Activated naive CD4-positive, alpha-beta T cell (primary cell): ENCODE measurements at places on chromosomes 11 and 22.

DNA sequence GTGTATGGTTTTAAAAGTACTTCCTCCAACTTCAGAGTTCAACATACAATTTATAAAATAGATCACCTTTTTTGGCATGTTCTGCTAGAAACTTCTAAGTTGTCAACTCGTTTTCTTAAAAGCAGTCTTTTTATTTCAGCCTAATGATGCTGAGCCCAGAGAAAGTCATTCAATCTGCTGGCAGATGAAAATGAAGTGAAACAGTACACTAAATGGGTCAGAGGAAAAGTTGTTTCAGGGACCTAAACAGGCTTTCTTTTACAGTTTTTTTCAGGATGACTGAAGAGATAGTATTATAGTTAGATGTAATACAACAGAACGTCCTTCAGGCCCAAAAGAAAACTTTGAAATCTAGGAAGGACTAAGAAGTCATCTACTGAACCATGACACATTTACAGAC, 842.7 kb upstream of the CCDC90B start:
- DNase-seq, result no peak

DNA sequence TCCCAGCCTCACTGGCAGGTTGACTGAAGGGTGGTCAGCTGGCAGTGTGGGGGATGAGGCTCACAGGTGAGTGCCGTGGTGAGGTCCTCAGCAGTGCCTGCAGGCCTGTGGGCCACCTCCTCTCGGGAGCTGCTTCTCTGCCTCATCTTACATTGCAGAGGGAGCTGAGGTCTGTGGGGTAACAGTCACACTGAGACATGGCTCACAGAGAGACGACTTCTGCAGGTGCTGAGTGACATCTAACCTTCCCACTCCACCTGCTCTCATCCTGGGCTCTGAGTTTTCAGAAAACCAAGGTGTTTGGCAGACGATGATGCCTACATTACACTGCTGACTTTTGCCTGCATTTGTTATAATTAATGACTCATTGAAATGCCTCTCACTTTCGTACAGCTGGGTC, 8.8 kb upstream of the SLC5A1 start:
- DNase-seq, result no peak

DNA sequence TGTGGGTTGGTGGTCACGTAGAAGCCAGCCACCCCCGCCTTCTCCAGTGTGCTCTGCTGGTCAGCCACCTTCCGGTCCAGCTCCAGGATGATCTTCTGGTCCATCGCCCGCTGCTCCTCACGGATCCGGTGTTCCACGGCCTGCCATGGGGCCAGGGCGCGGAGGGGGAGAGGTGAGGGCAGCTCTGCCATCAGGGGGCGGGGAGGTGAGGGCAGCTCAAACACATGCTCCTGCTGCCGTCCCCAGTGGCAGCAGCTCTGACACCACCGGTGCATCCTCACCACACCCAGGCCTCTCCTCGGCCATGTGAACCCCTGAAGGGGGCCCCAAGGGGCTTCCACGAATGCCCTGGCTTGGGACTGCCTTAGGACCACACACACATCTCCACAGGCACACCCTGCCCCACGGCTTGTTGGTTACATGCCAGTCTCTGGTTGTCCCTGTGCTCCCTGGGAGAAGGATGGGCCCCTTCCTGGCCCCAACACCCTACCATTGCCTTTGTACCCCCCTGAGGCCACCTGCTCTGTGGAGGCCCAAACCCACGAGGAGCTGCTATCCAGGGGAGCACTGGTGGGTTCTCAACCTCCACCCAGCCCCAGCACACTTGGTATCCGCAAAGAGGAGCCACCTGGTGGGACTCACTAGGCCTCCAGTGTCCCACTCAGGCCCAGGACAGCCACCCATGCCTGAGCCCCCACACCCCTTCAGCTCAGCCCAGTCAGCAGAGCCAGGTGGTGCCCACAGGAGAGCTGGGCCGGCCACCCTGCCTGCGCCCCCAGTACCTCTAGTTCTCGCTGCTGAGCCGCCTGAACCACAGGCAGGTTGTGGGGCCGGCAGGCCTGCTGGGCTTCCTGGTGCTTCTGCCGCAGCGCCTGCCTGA, 4.3 kb downstream of the DGCR6L start:
- no peak for DNase-seq

DNA sequence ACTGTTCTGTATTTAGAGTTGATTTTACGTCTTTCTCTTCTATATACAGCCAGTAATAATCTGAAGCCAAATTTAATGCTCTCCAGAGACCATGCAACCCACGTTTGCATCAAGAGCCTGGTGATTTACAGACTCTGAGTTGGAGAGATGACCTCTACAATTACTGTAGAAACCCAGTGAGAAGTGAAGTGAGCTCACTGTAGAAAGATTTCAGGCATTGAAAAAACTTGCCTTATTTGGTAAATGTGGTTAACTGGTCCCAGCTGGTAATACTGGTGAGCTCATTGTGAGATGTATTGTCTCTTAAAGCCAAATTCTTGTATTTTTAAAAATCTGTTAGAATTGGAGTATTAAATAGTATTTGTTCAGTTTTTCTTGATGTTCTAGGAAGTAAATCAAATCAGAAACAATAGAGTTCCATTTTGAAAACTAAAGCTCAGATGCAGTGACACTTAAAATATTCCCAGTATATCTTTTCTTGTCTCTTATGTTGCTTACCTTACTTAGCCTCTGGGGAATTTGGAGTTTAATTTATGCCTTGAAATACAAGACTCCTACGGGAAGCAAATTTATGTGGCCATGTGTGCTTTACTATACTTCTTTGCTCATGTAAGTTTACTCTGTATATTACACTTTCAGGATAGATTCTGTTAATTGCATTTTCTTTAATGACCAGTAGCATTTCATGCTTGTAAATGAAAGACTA, 189.9 kb downstream of the ARHGAP42 start:
- no peak for DNase-seq

- no peak for DNase-seq
These were observed 130.6 kb downstream of the ST3GAL4 start for GRCh38 chr11:126485986-126486635.

GRCh38 chr22:50606165-50606945, 5.8 kb downstream of the MAPK8IP2 start:
- no peak for DNase-seq

- DNase-seq, result no peak
These were observed 11.1 kb downstream of the APOL5 start for GRCh38 chr22:35728639-35729308.

GRCh38 chr11:23569547-23569946, 709.3 kb upstream of the CCDC179 start:
- no peak for DNase-seq

- no peak for DNase-seq
These were observed 28.9 kb downstream of the CD6 start for GRCh38 chr11:61000426-61000825.

- DNase-seq, result no peak
These were observed 133.8 kb downstream of the BRD1 start for GRCh38 chr22:49693848-49694247.

- no peak for DNase-seq
These were observed 2.6 kb upstream of the SLC22A24 start for GRCh38 chr11:63146581-63146980.

DNA sequence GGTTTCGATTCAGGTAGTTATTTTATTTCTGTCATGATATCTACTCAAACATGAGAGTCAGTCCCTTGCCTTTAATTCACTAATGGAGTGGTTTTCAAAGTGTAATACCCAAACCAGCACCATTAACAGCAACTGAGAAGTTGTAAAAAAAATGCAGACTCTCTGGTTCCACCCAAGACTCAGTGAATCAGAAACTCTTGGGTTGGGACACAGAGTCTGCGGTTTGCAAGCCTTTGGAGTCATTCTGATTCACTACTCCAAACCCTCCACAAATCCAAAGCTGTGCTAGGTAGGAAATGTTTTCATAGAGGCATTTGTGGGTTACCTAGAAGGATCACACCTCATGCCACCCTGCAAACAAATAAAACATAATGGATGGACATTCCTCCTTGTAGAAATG, 340.1 kb downstream of the NTM start:
- DNase-seq, result no peak

DNA sequence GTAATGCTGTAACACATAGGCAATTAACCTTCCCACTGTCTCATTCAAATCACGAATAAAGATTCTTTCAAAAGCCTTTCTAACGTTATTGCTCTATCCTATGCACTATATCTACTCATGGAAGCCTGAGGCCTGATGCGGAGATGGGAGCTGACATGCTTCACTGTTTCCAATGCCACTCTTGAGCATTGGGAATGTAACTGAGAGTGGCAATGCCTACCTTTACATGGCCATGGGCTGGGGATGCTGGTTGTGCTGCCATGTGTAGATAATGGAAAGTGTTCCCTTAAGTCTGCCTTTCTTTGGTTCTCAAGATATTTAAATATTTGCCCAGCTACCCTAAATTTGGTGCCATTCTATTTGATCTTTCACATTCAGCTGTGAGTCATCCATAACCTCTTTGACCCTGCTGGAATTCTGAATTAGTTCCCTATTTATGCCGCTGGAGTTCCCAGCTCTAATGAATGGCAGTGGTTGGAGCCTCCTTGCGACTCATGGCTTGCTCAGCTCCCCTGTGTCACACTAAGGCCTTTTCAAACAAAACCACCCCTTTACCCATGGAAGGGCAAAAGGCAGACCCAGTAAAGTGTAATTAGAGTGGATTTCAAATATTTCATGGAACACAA, 21.4 kb upstream of the DKK3 start:
- DNase-seq, result no peak

DNA sequence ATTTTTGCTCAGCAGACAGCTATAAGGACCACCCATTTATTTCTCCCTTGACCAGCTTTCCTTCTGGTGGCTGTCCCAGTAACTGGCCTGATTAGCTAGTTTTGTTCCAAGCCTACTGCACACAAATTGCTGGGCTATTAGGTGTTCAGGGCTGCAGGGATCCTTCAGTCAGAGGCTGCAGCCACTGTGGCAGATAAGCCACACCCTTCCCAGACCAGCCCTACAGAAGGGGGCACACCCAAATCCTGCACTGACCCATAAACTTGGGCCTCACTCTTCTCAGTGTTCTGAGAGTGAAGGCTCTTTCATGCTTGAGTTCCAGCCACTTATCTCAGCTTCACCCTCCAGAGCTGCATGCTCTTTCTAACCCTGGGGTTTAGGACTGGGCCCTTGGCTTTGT, 200.0 kb downstream of the AASDHPPT start:
- no peak for DNase-seq

- no peak for DNase-seq
These were observed 5.6 kb upstream of the SYT8 start for GRCh38 chr11:1829039-1829820.

- no peak for DNase-seq
These were observed 3.1 kb downstream of the MRGPRG start for GRCh38 chr11:3215346-3216026.

DNA sequence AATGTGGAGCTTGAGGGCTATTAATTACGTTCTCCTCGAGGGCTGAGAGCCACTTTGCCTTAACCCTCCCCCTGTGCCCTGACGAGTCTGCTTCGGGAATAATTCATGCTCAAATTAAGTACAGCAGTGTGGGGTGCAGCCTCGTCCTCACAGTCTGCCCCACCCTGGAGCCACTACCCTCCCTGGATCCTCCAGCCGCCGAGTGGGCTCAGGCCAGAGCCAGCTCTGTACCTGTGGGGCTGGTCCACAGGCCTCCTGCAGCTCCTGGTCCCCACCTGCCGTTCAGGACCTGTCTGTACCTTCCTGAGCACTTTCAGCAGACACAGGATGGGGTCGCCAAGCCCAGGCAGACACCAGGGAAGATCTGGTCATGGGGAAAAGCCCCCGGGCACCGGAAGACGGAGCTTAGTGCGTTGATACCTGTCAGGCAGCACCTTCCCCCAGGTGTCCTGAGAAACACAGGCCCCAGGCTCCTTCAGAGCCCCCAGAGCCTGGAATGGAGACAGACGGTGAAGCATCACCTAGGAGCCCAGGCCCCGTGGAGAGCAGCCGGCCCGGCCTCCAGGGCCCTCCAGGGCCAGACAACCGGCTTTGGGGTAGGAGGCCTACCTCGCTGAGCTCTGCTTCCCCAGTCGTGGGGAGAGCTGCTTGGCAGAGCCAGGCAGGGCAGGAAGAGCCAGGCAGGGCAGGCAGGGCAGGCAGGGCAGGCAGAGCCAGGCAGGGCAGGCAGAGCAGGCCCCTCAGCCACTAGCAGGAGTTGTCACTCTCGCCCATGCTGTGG, 9.7 kb downstream of the TSPAN32 start:
- no peak for DNase-seq

- no peak for DNase-seq
These were observed 10.5 kb downstream of the AASDHPPT start for GRCh38 chr11:106087815-106088435.

DNA sequence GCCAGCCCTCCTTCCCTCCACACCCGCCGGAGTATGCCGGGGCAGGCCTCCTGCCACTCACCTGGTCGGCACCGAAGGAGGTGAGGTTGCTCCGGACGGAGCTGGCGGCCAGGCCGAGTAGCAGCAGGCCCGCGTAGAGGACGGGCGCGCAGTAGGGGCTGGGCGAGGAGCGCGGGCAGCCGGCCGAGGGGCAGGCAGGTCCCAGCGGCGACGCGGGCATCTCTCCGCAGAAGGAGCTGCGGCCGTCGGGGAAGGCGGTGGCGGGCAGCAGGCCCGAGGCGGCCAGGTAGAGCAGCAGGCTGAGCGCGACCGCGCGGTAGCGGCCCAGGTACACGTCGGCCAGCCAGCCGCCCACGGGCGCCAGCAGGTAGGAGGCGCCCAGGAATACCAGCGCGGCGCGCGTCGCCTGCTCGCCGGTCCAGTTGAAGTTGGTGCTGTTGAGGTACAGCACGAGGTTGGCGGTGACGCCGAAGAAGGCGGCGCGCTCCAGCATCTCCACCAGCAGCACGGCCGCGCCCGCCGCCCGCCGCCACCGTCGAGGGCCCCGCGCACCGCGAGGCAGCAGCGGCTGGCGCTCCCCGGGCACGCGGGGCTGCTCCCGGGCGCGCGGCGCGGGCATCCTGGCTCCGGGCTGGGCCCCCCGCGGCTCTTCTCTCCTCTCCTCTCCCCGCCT, 907 bp downstream of the SLC15A3 start:
- DNase-seq, result no peak

DNA sequence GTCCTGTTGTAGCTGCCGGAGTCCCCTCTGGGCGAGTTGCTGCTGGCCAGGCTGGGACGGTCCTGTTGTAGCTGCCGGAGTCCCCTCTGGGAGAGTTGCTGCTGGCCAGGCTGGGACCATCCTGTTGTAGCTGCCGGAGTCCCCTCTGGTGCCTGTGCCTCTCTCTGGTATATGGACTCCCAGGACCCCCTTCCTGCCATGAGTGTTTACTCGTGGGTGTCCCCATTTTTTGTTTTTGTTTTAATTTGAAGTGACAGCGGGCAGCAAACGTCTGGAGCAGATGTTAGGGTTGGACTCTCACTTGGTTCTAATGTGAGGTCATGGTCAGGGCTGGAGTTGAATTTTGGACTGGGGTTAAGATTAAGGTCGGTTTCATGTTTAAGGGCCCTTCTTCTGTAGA, 14.2 kb downstream of the SHANK3 start:
- DNase-seq, result no peak

GRCh38 chr11:61628662-61628970, 47.7 kb upstream of the SYT7 start:
- DNase-seq, result no peak

DNA sequence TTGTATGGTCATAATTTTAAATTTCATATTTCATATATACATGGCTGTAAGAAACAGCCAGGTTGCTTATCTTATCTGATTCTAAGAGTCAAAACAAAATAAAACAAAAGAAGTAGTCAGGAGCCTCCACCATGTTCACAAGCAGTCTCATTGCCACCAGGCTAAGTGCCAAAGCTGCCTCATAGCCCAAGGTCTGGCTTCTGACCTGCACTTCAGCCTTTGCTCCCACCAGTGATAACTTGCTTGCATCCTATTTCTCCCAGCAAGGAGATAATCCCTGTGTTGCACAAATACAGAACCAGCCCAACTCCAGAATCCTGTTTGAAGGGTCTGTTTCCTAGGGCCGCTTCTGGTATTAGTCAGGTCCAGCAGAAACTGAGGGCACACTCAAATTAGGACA, 53.9 kb upstream of the TSKU start:
- DNase-seq, result no peak

- DNase-seq, result no peak
These were observed 128.8 kb downstream of the SGSM3 start for GRCh38 chr22:40499209-40499623.
